Hair follicle dermal papilla cell (primary cell): ENCODE measurements at places on chromosomes 1 and 21. TPM values are rescaled to one million over a fixed set of nuclear protein-coding genes. Genes with fewer than 3 reads are reported as not detected.

The NFIA gene
- total RNA-seq = 2.4 and 3.9 TPM in 2 replicates

The MARK1 gene
- 3.5 and 6.0 TPM in 2 replicates for total RNA-seq

The ERICH3 gene
- not detected in 2 replicates for total RNA-seq

The GBP2 gene
- 29.0 and 38.9 TPM in 2 replicates for total RNA-seq

The SLAMF6 gene
- total RNA-seq = not detected in 2 replicates
